ENCODE measurements at places on chromosomes 13 and 19.

DNA sequence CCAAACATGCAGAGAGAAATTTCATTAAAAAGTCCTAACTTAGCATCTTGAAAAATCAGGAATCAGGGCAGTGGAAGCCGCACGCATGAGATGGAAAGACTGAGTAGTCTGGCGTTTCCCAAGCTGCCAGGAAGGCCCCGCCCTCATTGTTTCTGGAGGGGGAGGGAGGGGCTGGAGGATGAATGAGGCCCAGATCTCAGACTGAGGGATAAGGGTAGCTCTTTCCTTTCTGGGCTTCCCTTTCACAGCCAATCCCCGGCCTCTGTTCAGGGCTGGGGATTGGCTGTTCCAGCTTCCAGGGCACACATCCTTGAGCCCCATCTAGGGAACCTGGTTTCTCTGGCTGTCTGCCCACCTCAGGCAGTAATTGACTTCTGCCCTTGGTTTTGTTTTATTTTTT is 7.3 kb downstream of the C19orf53 start:
- no peak for DNase-seq

DNA sequence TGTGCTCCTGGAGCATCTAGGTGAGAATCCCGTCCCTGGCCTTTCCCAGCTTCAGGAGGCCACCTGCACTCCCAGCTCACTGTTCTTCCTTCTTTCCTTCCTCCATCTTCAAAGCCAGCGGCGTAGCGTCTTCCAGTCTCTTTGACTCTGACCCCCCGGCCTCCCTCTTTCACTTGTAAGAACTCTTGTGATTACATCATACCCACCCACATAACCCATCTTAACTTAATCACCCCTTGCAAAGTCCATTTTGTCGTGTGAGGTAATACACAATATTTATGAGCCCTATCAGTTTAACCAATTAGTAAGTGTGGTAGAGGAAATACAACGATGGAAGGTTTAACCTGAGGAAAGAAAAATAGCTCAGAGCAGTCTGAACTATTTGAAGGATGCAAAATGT is 4.6 kb upstream of the CDC16 start:
- no peak for DNase-seq

DNA sequence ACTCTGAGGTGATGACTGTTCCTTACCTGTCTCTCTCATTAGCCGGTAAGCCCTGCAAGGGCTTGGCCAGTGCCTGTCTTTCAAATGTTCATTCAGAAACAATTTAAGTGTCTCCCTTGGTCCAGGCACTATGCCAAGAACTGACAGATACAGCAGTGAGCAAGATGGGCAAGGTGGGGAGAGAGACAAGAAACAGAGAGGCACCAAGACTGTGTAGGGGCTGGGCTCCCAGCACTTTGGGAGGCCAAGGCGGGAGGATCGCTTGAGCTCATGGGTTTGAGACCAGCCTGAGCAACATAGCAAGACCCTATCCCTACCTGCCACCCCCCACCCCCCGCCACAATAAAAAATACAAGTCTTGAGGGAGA is 1.3 kb upstream of the CCNE1 start:
- no peak for DNase-seq

DNA sequence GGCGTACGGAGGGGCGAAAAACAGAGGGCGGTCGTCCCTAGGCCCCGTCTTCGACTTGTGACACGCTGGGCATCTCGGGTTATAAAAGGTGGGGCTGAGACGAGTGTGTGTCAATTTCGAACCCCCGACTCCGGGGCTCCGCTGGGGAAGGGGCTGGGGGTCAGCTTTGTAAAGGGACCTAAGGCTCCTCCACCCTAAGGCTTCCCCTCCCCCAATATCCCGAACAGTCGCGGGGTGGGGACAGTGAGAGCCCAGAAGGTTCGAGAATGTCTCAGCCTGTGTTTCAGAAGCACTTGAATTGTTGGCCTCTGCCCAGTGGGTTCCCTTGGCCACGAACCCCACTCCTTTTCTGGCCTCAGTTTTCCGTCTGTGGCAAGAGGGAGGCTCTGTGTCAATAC is 450 bp downstream of the SELENOW start:
- no peak for DNase-seq

GRCh38 chr13:110294146-110294545 is 12.8 kb downstream of the COL4A1 start:
- no peak for DNase-seq

GRCh38 chr13:27311518-27312210 is 41.0 kb downstream of the RASL11A start:
- no peak for DNase-seq

DNA sequence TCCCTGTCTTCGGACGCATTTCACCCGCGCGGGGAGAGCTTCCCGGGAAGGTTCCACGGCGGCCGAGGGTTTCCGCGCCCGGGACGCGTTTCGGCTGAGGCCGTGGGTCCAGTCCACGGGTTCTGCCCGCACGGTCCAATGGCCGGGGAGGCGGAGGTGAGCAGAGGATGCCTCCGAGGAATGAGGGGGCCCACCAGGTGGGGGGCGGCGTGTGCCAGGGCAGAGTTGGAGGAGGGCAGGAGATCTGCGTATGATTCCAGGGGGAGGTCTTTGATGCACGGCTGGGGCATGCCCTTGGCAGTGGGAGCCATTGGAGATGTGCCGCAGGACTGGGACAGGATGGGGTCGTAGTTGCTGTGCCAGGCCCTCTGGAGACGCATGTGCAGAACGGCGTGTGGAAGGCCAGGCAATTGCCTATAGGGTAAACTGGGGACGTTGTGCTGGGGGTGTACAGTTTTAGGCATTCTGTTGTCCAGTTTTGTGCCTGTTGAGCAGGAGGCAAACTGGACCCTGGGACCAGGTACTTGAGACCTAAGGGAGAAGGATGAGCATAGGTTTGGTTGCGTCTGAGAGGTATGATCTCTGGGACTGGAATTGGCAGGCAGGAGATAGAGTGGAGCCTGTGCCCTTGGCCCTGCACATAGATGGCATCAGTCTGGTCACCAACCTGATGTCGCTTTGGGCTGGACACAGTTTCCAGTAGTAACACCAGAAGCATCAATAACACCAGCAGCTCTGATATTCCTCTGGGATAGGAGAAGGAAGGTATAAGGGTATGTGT is 751 bp downstream of the ZNF584 start:
- DNase-seq: no peak

- DNase-seq: no peak
Observed at GRCh38 chr19:33350538-33351309, 22.8 kb upstream of the CEBPG start.

- DNase-seq: no peak
Observed at GRCh38 chr19:40810160-40810559, 11.2 kb downstream of the EGLN2 start.

Measured in stimulated activated CD8-positive, alpha-beta memory T cell treated with anti-CD3 and anti-CD28 coated beads, Interleukin-7, amount 100 ng/mL, for 1 hour (primary cell).